ENCODE measurements at places on chromosomes 4 and X.

DNA sequence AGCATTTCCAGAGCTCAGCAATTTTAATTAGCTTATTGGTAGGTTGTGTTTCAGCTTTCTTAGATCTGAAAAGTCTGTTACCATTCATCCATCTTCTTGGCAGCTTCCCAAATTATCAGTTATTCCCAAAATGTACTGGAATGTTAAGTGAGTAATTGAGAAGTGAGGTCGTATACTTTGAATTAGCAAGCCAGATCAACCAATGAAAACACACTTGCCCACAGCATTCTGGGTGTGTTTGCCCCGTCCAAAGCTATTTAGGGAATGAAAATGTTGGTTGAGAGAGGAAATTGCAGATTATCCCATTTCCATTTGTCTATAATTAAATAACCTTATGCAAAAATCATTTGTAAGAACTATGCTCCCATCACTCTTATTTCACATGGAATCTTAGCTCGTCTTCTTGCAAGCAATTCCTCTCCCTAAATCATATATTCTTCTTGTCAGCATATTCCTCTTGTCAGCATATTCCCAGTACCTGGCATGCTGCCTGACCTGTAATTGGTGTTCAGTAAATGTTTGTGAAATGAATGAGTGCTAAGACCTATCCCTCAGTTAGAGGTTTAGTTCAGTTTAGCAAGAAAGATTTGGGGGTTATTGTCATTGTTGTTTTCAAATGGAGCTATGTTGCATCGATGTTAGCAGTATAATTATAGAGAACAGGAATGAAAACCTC lies 23.3 kb upstream of the ANTXR2 start:
- DNase-seq: no peak

GRCh38 chrX:39595977-39596376 lies 501.8 kb downstream of the BCOR start:
- no peak for DNase-seq

- no peak for DNase-seq
These were observed 9.2 kb downstream of the NKX3-2 start for GRCh38 chr4:13535118-13535517.

GRCh38 chr4:157803845-157804521 lies 368.8 kb downstream of the GASK1B start:
- DNase-seq: no peak

DNA sequence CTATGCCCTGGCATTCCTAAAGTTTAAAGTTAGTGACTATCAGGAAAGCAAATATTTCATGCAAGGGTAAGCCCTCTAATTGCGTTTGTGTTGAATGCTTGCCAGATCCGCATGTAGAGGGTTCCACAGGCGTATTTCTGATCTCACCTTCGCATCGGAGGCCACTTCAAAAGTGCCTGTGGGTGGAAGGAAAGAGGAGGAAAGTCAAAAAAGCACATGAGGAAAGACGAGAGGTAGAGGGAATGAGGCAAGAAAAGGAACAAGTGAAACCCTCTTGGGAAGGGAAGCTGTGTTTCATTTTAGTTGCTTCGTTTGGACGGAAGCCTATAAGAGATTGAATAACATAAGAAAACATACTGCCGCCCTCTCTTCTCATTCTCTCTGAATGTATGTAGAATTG lies 628.8 kb downstream of the SPRY1 start:
- DNase-seq: no peak

DNA sequence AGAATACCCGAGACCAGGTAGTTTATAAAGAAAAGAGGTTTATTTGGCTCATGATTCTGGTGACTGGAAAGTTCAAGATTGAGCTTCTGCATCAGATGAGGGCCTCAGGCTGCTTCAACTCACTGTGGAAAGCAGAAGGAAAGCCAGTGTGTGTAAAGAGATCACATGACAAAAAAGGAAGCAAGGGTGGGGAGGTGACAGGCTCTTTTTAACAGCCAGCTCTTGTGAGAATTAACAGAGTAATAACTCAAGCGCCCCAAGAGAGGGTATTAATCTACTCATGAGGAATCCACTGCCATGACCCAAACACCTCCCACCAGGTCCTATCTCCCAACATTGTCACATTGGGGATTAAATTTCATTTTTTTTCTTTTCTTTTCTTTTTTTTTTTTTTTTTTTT lies 6.3 kb upstream of the YIPF6 start:
- no peak for DNase-seq

GRCh38 chrX:46686003-46686645 lies 72.8 kb downstream of the SLC9A7 start:
- DNase-seq: no peak

- DNase-seq: no peak
These were observed 46.2 kb downstream of the PPEF1 start for GRCh38 chrX:18753631-18754030.

DNA sequence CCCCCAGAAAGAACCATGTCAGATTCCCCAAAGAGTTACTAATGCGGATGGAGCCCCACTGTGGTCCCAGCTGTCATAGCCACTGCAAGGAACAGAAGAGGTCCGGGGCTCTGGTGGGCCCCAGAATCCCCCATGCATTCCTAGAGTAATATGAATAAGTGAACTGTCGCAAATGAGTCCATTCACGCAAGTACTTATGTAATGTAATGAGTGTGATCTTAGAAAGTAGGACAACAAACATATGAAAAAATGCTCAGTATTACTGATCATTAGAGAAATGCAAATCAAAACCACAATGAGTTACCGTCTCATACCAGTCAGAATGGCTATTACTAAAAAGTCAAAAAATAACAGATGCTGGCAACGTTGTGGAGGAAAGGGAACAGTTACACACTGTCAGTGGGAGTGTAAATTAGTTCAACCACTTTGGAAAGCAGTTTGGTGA lies 141.5 kb upstream of the RBPJ start:
- DNase-seq: no peak

DNA sequence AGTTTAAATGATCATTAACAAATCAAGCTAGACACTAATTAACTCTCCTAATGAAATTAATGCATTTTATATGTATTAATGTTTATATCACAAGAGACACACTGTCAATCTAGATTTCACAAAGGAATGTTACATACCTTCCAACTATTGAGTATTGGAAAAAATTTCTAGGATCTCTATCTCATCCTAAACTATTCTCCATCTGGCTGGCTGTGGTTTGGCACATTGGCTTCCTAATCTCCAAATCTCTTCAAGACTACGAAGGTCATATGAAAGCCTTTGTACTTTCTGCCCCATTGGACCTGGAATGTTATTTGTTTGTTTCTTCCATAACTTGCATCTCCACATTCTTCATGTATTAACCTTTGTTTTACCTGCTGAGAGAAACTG lies 1160.0 kb downstream of the ADGRL3 start:
- no peak for DNase-seq

- DNase-seq: no peak
These were observed 169.2 kb downstream of the AFAP1 start for GRCh38 chr4:7770224-7771050.

GRCh38 chr4:54842656-54843055 lies 184.9 kb downstream of the KIT start:
- no peak for DNase-seq

DNA sequence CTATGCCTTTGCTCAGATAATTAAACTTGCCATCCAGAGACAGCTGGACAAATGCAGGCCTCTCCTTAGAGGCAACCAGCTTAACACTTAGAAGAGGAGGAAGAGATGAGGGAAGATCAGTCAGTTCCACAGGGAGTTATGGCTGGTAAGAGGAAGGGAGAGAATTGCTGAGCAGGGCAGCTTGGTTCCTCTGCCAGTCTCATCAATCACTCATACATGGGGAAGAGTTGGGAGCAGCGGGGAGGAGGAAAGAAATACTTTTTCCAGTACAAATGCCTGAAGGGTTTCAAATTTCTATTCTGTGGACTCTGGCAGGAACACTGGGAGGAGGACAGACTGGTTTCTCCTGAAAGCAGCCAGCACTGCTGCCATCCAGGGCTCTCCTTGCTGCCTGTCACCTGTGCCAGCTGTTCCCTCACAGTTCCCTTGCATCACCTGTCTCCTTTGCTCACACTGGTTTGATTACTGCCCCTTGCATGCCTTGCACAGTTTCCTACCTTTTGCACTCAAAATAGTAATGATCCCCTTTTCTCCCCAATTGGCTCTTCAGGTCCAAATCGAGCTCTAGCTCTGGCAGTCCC lies 59.5 kb downstream of the PGRMC2 start:
- no peak for DNase-seq

DNA sequence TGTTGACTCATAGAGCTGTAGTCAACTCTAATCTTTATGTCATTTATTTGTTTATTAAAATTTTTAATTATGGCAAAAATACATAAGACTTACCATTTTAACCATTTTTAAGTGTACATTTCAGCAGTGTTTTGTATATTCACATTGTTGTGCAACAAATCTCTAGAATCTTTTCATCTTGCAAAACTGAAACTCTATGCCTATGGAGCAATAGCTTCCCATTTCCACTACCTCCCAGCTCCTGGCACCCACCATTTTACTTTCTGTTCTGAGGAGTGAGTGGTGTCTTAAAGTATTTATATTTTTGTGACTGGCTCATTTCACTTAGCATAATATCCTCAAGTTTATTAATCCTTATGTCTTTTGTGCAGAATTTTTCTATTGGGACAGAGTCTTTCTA lies 181.0 kb downstream of the GPAT3 start:
- no peak for DNase-seq

DNA sequence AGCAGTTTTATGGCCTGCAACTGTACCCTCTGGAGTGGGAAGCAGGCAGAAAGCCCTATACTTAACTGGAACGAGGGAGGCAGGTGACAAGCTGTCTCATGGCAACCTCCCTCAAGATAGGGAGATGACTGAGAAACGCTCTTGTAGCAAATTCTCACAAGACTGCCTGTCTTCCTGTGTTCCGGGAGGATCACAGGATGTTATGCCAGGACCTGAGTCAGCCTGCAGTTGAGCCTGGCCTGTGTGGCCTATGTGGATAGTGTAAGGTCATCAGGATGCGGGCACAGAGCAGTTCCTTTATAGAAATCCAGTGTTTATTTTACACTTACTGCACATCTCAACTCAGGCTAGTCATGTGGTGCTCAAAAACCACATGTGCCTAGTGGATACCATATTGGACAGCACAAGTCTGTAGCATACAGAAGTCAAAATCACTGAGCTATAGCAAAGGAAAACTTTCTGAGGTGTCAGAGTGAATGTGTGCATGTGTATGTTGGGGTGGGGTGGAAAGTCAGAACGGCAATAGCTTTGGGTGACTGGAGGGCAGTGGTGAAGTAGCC lies 25.2 kb downstream of the TAF7L start:
- DNase-seq: no peak

DNA sequence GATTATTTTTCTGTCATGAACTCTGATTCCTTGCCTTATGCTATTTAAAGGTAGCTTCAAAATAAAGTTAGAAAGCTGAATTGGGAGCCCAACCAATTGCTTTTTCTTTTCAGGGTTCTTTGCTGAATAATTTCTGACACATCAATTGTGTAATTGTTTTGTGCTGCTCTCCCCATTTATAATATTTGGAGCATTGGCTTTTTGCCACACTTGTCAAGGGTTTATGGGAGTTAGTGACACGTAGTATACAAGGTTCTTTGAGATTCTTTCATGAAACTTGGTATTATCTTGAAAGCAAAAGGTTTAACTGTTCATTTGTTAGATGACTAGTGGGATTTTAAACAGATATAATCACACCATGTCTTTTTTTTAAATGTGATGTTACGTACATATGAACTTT lies 80.9 kb downstream of the POLA1 start:
- DNase-seq: no peak

DNA sequence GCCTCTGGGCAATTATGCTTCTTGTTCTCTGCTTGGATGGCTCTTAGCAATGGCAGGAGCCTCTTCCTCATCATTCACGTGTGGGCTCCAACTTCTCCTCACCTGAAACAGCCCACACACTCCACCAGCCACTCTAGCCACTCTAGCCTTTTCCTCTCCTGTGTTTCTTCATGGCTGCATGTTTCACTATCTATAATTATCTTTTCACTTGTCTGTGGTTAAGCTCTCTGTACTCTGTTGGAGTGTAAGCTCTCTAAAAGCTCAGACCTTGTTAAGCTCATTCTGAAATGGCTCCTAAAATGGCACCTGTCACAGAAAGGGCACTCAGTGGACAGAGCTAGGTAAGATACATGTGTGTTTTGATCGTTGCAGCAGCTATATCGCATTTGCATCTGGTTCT lies 80.0 kb downstream of the SH3KBP1 start:
- no peak for DNase-seq

- DNase-seq: no peak
These were observed 3.4 kb upstream of the GABRE start for GRCh38 chrX:151977923-151978322.

DNA sequence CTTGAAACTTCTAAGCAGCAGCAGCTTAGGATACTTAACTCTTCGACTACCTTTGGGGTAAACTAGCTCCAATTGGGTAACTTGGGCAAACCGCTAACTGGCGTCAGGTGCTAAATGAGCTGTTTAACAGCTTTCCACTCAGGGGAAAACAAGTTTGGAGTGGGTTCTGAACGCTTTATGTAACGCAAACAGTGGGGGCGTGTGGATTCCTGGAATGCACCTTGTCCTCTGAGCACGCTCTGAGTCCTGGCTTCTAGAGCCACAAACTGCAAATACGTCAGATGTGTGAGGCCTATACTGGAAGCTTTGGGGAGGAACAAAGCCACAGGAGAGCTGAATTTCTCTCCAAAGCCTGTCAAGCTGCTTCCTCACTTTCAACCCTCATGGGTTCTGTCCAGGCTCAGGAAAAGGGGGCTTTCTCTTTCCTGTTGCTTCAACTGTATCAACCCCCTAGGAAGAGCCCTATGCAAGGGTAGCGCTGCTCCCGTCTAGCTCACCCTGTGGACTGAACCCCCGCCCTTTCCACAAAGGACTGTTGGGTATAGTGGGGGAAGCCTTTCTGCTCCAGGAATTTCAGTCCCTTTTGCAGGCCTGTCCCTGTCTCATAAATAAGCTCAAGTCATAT lies 4.5 kb upstream of the WDR1 start:
- no peak for DNase-seq

DNA sequence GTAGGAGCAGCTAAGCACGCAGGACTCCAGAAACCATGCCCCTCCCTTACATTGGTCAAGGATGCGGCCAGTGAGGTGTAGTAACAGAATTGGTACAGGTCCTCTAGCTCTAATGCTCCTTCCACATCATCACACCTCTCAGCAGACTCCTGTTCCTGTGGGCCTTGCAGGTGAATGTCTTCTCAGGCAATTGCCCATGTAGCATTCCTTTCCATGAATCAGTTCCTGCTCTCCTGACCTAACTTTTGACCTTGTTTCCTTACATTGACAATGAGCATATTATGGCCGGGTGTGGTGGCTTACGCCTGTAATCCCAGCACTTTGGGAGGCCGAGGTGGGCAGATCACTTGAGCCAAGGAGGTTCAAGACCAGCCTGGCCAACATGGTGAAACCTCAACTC lies 31.3 kb downstream of the MAP7D3 start:
- no peak for DNase-seq

All from cerebellar nuclear complex (tissue), 1 donor.